Activated CD4-positive, alpha-beta T cell treated with anti-CD3 and anti-CD28 coated beads for 36 hours (primary cell): ENCODE measurements at places on chromosomes 7 and 10. TPM values are rescaled to one million over a fixed set of nuclear protein-coding genes. Genes with fewer than 3 reads are reported as not detected.

C10orf90 gene
- total RNA-seq: not detected

MACROH2A2 gene
- total RNA-seq: 3.6 TPM

ZNF736 gene
- total RNA-seq: 23.5 TPM

HOXA13 gene
- not detected for total RNA-seq

LDB3 gene
- 0.09 TPM for total RNA-seq

KCNH2 gene
- 0.48 TPM for total RNA-seq

CTAGE8 gene
- 1.1 TPM for total RNA-seq

LRRC61 gene
- total RNA-seq: 17.4 TPM

TMEM213 gene
- not detected for total RNA-seq

LRRD1 gene
- total RNA-seq: not detected

NKX2-3 gene
- not detected for total RNA-seq

PDZD7 gene
- total RNA-seq: 0.28 TPM

C10orf88 gene
- 9.0 TPM for total RNA-seq

HOXA1 gene
- total RNA-seq: 0.12 TPM

CAMK2B gene
- total RNA-seq: 1.1 TPM

- DNase-seq: no peak
These were observed 574 bp downstream of the MYL10 start for GRCh38 chr7:101628522-101628921.

DNA sequence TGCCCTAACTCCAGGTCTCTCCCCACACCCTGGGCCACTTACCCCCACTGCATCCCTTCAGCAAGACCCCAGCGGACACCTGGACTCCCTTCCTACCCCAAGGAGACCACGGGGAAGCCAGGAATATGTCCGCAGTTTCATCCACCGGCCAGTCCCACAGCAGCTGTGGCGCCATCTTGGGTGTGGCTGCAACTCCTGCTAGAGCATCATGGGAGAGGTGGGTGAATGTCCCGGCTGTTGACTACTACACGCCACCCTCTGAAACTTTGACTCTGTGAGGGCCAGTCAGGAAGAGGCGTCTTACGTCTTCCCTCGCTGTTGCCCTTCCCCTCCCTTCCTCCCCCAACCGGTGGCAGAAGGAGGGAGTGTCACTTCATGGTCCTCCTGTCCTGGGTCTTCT, 238.3 kb upstream of the RNF32 start:
- no peak for DNase-seq

- no peak for DNase-seq
These were observed 63.6 kb upstream of the IFRD1 start for GRCh38 chr7:112386619-112387018.

DNA sequence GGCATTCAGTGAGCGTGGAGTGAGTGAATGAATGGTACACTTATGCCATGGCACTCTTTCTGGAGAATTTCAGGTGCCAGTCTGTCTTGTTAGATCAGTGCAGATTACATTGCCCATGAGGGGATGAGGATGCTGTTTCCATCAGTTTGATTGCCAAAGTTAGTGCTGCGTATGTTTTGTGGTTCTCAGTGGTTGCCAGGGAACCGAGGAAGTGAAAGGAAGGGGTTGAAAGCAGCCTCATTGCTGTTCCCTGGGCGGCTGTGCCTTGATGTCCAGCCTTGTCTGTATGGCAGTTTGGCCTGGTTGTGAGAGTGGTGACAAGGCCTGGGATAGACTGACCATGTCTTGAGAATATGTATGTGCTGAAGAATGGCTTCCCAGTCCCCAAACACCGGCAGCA, 30.2 kb downstream of the WBP1L start:
- peak; percentile 43 for DNase-seq

DNA sequence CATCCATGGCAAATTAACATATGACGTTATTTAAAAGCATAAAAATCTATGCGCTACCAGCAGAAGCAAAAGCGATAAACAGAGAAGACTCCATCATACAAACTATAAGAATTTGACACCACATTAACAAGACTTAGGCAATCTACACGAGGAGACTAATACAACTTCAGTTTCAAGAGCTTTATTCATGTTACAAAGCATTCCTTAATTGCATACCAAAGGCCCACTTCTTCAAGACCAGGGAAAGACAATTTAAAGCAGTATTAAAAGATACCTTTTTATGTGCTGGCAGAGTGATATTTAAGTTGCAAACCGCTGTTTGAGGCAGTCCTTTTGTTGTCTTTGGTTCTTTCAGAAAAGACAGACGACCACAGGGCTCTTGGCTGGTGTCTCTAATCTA, 176.0 kb upstream of the CCDC6 start:
- no peak for DNase-seq

DNA sequence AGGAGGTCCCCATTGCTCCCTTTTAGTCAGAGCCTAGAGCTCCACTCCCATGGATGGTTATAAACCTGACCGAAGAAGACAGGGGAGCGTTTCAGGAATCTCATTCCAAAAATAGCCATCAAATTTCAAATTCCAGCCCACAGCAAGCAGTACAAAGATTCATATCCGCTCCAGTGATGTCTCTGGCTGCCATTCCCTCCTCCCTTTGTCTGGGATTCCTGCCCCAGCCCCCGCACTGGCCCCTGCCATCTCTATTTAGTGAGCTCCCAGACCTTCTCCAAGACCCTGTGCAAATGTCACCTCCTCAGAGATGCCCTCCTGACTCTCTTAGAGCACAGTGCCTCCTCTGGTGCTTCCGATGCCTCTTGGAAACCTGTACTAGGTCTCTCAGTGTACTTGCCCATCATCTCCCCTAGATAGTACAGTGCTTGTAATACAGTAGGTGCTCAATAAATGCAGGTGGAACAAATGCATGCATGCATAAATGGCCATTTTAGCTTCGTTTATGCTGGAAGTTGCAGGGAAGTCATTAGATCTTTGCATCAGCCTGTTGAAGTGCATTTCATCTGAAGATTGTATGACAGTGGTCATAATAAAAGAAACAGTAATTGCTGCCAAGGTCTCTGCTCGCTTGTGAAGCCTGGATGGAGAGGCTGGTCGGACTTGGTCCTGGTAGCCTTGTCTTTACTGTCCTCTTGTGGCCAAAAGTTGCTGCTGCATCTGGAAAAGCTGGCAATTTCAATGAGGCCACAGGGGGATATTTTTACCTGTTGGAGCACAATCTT, 32.0 kb upstream of the HABP2 start:
- peak; percentile 56 for DNase-seq

GRCh38 chr10:122660696-122661095, 39.0 kb downstream of the C10orf120 start:
- DNase-seq: no peak

GRCh38 chr10:131131726-131132591, 179.6 kb downstream of the TCERG1L start:
- no peak for DNase-seq

- no peak for DNase-seq
These were observed 63.5 kb upstream of the ZRANB1 start for GRCh38 chr10:124878457-124878739.

DNA sequence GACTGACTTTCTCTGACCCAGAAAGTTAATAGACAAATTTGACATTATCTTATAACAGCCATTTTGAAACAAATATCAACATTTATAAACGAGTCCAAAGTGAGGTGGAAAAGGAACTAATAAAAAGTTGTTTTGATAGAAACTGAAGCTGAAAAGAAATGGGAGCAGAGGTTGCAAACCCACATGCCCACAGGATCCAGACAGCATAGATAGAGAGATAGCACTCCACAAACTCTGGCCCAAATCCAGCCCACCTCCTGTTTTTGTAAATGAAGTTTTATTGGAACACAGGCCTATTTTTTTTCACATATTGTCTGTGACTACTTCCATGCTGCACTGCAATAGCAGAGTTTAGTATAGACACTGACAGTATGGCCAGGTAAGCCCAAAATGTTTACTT, 171.9 kb downstream of the PRKG1 start:
- DNase-seq: no peak

DNA sequence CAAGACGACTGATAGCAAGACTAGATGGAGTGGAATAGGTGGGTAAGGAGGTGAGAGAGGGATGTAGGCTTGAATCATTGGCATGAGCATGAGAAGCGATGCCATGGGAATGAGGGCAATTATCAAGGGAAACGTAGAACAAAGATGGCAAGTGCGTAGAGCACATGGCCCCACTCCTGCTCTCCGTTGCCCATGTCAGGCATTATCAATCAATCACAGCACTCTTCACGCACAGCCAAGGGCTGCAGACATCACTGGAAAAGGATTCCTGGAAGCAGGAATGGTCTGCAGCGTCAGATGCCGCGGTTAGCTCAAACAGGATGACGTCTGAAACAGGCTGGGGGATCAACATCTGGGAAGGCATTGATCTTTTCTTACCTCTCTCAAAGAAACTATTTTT, 25.6 kb upstream of the GALNTL5 start:
- no peak for DNase-seq

DNA sequence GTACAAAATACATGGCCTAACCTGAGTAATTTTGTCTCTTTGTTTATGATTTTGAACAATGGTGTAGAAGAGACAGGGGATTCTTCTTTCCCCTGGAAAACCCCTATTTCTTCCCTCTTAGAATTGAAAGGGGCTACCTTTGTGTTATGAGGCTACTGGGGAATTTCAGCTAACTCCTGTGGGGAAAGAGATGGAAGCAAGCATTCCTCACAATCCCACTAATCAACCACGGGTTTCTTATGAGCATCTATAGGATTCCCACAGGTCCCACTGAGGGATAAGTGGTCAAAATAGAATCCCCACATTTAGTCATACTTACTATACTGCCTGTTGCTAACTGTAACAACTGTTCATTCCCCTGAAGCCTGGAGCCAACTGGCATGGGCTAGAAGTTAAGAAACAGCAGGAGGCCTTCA, 32.2 kb upstream of the ITGB8 start:
- no peak for DNase-seq

DNA sequence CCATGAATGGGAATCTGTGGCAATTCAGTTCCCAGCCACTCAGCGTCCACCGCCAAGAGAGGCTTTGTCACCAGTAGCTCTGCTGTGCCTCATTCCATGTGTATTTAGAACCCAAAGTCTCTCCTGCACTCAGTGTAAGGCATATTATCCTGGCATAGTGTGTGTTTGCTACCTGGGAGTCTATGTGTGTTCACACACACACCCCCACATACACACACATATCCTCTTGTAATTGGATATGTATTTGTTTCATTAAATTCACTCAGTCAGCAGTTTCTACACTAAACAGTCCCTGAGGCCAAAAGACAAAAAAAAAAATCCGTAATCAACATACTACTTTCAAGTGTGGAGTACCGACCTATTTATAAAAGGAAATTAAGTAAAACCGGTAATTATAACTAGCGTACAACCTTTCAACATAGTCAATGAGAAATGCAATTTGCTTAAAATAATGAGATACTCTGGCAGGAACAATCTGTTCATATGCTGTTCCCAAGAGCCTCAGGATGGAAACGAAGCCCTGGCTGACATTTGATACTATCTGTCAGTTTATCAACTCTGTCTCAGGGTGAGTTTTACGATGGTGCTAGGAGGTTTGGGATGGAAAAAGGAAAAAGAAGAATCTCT, 425.8 kb upstream of the CELF2 start:
- no peak for DNase-seq

GRCh38 chr7:33753881-33754525, 151.3 kb upstream of the BMPER start:
- no peak for DNase-seq

GRCh38 chr7:143504937-143505297, 27.2 kb downstream of the TAS2R41 start:
- no peak for DNase-seq

DNA sequence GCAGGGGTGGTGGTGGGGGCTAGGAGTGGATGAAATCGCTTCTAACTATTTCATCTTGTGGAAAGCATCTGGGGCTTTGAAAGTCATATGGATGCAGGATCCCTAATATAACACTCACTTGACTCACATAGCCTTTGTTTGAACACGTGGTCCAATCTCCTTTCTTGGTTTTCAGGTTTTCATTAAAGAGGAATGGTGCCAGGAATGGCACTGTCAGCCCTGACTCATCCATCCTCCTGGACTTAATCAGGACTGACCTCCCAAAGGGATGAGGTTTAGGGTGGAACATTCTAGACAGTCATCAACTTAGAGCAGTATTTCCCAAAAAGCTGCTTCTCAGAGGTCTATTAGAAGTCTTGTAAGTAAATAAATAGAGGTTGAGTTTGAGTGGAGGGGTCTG, 162.0 kb upstream of the PLXNA4 start:
- no peak for DNase-seq

DNA sequence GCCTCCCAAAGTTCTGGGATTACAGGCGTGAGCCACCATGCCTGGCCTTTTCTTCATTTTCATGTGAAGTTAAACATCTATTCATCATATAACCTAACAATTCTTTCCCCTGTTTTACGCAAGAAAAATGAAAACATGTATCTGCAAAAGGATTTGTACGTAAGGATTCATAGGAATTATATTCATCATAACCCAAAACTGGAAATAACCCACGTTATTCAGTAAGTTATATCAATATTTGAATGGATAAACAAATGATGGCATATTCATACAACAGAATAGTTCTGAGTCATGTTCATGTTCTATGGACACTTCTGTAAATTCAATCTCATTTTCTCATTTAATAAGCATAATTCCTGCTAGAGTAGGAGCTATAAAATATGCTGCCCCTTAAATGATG, 35.2 kb upstream of the CAV2 start:
- DNase-seq: no peak

GRCh38 chr7:37013771-37014170, 289.5 kb upstream of the AOAH start:
- no peak for DNase-seq

GRCh38 chr10:57696641-57697040, 571.1 kb downstream of the IPMK start:
- no peak for DNase-seq

DNA sequence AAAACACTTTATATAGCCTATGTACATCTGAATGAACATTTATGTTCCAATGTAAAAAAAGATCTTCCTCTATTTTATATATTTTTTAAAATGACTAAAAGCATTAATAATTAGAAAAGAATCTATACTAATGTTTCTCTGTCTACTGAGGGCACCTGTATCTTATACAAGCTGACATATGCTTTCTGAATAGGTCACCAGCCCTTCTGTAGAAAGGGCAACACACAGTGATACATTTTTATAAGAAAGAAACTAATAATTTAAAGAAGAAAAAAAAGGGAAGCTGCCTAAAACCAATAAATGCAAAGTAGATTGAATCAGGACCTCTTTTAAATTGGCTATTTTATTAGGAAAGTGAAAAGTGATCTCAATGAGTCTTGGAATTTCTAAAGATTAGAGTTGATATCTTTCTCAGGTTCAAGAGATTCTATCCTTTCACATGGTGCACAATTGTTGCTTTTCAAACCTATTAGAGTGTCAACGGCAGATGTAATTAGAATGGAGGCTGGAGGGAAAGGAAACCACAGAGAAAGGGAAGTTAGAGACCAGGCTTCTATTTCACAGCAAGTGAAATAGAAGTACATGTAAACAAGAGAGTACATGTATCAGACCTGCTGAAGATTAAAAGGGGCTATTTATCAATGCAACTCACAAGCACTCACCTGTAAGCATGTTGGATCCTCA, 6.3 kb downstream of the MTPN start:
- DNase-seq: no peak

- peak; percentile 84 for DNase-seq
These were observed 7.5 kb upstream of the RBP3 start for GRCh38 chr10:47340608-47341170.

- no peak for DNase-seq
These were observed 6.9 kb downstream of the PIK3CG start for GRCh38 chr7:106871793-106872571.

- DNase-seq: peak; percentile 65
These were observed 16.6 kb downstream of the ACBD5 start for GRCh38 chr10:27223964-27224363.
